Stimulated activated CD8-positive, alpha-beta memory T cell treated with anti-CD3 and anti-CD28 coated beads, Interleukin-2, amount 100 ng/mL, for 1 hour (primary cell): ENCODE measurements at places on chromosomes 2 and 18.

- DNase-seq: no peak
Measured at GRCh38 chr2:88697370-88698026, 6.0 kb downstream of the RPIA start.

DNA sequence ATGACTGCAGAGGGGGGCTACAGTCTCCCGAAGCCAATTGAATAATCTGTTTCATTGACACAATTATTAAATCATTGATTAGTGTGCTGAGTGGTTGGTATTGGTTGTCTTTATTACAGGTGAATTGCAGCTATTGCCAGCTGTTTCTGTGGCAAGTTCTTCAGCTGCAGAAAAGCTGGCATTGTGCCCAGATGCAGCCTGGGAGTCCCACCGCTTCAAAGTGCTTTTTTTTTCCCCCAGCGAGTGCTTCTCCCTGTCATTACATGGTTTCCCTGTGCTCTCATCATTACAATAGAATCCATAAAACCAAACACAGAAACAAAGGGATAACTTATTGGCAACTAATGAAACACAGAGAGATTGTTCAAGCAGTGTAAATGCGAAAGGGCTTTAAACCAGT, 164.7 kb downstream of the GRB14 start:
- DNase-seq: no peak

- no peak for DNase-seq
Measured at GRCh38 chr2:191976436-191976835, 129.5 kb upstream of the CAVIN2 start.

GRCh38 chr2:133525090-133525489, 43.2 kb downstream of the NCKAP5 start:
- no peak for DNase-seq

DNA sequence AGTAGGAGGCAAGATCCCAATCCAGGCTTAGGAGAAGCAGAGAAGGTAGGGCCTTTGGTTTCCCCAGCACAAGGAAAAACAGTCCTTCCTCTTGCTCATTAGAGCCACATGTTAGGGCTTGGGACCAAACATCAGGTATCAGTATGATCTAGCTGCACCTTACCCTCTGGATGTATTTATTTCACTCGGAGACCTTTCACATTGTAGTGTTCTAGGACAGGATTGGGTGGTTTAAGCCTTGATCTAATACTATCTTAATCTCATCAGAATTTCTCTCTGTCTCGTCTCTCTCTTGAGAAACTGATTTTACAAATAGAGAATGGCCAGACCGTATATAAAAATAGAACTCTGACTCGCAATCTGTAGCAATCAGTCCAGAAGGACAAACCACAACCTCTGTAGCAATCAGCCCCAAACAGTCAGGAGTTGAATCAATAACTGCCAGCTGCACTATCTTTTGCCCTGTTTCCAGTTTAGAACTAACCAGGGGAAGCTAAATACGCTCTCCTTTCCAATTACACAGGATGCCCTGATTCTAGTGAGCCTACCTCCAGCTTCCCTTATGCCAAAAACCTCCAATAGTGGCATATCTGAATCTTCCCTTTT, 207.1 kb downstream of the TDRD15 start:
- no peak for DNase-seq

GRCh38 chr2:197254776-197255530, 55.6 kb downstream of the ANKRD44 start:
- DNase-seq: no peak

DNA sequence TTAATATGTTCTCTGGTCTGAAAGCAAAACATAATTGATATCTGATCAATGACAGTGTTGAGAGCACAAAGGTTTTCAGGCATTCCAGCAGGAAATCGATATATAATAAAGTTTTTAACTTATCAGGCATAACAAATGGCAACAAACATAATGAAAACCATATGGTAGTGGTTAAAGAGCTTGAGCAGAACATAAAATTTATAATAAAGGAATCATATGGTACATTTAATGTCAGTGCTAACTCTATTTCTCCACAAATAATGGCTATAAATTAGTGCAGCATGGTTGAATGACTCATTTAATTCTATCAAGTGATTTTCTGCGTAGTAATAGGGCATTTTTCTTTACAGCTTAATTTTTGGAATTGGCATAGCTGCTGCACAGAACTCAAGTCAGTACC, 306.2 kb downstream of the FSIP2 start:
- no peak for DNase-seq

DNA sequence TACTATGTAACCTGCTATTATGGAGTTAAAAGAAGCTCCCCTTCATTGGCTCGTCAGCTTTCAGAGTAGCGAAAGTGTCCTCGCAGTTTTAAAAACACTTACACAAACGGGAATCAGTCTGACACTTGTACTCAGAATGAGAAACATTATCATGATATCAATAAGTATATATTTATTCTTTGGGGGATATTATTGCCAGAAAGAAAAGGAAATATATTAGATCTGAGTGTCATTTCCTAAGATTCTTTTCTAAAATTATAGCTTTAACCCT, 584.5 kb downstream of the ZEB2 start:
- no peak for DNase-seq

GRCh38 chr2:178277741-178278197, 83.5 kb downstream of the OSBPL6 start:
- no peak for DNase-seq

- no peak for DNase-seq
Measured at GRCh38 chr18:26225022-26225693, 1.1 kb upstream of the TAF4B start.

- no peak for DNase-seq
Measured at GRCh38 chr18:22946217-22946616, 13.1 kb downstream of the RBBP8 start.

GRCh38 chr2:217523286-217523685, 479.5 kb downstream of the TNS1 start:
- DNase-seq: no peak

DNA sequence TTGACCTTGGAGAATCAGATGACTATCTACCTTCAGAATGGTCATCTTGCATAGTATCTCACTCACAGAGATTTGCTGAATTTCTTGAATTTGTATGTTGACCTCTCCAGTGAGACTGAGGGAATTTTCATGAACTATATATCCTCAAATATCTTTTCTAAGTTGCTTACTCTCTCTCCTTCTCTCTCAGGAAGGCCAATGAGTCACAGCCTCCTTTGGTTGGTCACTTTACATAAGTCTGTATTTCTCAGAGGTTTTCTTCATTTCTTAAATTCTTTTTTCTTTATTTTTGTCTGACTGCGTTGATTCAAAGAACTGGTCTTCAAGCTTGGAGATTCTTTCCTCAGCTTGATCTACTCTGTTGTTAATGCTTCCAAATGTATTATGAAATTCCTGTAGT, 51.7 kb downstream of the VIT start:
- no peak for DNase-seq

DNA sequence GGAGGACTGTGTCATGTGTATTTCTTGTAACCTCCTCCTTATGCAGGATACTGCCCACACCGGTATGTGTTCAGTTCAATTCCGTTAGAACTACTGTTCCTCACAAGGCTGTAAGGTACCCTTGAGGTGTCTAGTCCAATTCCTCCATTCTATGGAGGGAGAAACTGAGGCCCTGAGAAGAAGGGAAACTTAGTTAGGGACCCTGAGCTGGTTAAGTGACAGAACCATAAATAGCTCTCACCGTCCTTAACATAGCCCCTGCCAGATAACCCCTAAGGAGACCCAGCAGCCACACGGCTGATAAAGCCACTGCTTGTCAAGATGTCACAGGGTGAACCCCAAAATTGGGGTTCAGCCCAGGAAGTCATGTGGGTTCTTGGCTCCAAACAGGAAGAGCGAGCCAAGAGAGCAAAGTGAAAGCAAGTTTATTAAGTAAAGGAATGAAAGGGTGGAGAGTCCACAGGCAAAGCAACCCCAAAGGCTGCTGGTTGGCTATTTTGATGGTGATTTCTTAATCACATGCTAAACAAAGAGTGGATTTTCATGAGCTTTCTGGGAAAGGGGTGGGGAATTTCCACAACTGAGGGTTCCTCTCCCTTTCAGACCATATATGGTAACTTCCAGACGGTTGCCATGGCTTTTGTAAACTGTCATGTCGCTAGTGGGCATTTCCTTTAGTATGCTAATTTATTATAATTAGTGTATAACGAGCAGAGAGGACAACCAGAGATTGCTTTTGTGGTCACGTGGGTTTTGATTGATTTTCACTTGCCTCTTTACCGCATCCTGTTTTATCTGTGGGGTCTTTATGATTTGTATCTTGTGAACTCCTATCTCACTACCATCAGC, 83.4 kb upstream of the RTN4 start:
- peak; percentile 12 for DNase-seq

DNA sequence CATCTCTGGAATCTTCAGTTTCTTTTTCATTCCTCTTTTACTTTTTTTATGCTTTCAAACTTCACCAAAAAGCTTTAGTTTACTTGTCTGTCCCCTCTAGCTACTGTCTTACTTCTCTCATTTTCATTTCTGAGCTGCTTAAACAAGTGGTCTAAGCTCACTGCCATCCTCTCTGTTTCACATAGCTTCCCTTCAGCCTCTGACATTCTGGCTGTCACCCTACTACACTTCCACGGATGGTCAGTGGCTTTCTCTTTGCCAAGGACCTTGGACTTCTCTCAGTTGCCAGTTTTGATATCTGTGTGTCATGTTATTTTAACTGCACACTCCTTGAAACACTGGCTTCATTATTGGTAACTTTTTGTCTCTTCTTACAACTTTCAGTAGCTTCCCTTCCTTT, 176.1 kb downstream of the IKZF2 start:
- DNase-seq: no peak

DNA sequence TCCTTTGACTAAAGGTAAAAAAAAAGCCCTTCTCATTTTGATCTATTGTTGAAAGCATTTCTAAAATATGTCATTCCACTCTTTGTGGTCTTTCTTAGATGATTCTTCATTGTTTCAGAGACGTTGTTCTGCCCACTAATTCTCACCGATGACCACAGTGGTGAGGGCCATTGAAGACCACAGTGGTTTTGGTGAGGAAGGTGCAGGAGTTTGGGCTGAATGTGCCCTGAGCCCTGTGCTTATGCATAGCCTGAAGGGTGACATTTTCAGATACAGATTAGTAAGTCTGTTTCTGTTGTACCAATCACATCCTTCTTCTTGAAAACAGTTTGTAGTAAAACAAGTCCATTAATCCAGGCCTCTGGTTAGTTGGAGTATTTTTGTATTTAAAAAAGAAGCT, 251.3 kb upstream of the ATP5MC3 start:
- no peak for DNase-seq
